ENCODE measurements at places on chromosomes 4 and X.

GRCh38 chr4:172546782-172547181 lies 621.8 kb upstream of the GALNT7 start:
- DNase-seq, result no peak

- DNase-seq, result no peak
These were observed 12.8 kb upstream of the AKAP17A start for GRCh38 chrX:1578511-1579173.

- no peak for DNase-seq
These were observed 21.0 kb downstream of the COL4A6 start for GRCh38 chrX:108417257-108417656.

- no peak for DNase-seq
These were observed 20.6 kb downstream of the GSX2 start for GRCh38 chr4:54120518-54120917.

DNA sequence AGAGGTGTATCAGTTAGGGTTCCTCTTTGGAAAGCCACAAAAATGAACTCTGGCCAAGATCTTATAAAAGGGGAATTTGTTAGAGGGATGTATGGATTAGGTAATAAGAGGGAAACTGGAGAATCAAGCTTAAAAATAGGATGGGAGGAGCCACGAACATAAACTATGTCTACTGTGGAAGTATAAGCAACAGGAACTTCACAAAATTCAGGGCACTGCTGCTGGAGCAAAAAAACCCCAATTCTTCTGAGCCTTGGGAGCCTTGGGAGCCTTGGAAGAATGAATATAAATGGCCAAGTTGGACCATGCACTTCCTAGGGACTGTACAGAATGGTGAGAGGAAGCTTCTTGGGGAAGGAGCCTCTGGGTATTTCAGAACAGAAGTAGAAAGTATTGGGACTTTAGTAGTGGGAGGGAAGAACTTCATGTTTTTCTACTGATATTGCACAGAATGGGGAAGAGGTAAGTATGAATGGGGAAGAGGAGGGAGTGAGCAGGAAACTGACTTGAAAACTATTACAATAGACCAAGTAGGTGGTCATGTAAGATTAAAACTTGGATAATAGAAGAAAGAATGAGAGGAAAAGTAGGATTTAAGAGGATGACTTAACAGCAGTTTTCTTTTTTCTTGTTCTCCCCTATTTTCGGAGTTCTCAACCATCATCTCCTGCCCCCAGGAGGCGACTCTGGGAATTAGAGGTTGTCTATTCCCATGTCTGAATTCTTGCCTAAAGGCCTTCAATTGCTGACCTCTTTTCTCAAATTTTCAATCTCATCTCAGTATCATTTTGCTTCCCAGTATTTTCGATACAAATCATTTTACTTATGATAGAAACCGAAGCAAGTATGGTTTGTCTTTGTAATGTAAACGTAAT lies 44.4 kb upstream of the TAPT1 start:
- no peak for DNase-seq

- DNase-seq, result no peak
These were observed 11.8 kb upstream of the CPE start for GRCh38 chr4:165367040-165367439.

DNA sequence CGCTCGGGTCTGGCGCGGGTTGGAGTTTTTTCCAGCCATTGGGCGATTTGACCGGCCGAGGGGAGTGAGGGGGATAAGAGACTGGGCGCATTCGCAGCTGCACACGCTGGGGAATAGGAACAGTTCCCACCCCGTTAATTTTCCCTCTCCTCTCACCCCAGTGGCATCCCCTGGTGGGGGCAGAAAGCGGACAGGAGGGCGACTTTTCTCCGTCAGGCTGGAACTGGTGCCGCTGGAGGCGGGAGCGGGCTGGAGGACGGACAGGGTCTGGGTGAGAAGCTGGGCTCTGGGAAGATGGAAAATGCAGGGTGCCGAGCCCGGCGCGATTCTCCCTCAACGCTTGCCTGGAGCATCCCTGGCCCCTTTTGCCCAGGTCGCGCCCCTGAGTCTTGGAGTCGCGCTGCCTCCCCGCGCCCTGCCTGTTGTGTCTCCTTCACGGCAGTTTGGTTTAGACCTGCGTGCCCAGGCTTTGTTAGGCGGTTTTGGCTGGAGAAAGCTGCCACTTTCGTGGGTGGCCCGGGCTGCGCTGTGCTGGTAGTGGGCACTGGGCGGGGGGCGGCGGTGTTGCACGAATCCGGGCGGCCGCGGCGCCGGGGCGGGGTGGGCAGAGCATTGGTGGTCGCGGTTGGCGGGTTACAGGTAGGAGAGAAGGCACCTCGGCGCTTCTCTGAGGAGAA lies 2.0 kb downstream of the ADGRL3 start:
- no peak for DNase-seq

Data from stimulated activated CD8-positive, alpha-beta memory T cell treated with anti-CD3 and anti-CD28 coated beads, Interleukin-2, amount 100 ng/mL, for 48 hours (primary cell).